ENCODE measurements at places on chromosomes 4 and X.
A peak's percentile ranks its signal among the peaks of the same experiment; 100 is the strongest.

- DNase-seq = no peak
Observed at GRCh38 chr4:93267747-93268146, 560.8 kb upstream of the ATOH1 start.

GRCh38 chr4:129092631-129093190 is 628 bp downstream of the SCLT1 start:
- peak; percentile 15 for DNase-seq

- DNase-seq = peak; percentile 28
Observed at GRCh38 chr4:103046416-103047290, 27.1 kb upstream of the SLC9B1 start.

GRCh38 chr4:75844151-75844662 is 58.0 kb downstream of the PPEF2 start:
- DNase-seq = no peak

GRCh38 chr4:5374592-5374991 is 323.3 kb downstream of the STK32B start:
- no peak for DNase-seq

GRCh38 chr4:76182463-76182862 is 31.2 kb downstream of the SCARB2 start:
- DNase-seq = no peak

DNA sequence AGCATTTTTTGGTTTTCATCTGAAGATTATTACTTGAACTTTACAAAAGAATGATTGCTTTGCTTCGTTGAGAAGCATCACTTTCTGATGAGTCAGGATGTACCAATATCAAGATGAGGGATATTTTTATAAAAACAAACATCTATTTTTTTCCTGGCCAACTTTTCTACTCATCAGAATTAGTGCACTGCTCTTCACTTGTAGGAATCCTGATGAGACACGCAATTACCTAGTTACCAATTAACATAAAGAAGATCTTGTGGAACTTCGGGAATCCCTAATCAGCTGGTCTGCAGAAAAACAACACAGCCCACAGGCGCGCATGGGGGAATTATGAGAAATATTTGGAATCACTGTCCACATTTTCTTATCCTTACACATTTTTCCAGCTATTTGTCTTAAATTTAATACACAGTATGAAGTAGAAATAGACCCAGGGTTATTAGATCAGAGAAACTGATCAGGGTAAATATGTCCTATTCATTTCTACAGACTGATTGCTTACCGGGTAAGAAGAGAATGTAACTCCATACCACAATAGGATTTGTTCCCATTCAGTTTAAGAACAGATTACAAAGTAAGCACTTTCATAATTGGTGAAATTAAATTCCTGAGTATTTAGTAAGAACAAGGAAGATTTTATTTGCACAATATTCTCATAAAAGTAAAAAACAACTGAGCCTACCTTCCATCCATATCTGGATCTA is 50.9 kb downstream of the MFAP3L start:
- no peak for DNase-seq

DNA sequence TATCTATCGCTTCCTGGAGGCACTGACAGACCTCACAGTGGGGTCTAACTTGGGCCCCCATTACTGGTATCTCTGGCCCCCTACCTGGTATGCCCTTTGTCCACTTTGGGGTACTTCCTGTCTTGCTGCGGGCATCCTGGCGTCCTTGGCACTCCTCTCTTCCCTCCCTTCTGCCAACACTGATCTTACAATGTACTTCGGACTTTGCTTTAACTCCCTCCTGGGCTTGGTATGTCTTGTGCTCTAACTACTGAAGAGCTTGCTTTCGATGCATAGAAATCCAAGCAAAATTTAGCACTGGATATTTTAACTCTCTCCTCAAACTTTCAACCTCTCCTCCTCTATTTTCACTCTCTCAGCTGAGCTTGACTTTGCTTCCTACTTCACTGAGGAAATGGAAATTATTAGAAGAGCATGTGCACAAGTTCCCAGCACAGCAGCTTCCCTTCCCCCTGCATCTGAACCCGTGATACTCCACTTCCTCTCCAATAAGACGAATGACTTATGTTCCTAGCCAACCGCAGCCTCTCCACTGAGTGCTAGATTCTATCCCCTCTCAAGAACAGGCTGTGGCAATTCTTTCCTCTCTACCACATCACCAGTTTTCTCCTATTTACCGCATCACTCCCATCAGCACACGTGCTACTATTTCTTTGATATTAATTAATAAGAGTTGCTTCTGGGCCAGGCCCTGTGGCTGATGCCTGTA is 52.9 kb downstream of the SUPT20HL2 start:
- no peak for DNase-seq

Data from renal cortex interstitium (tissue), 15 donors.